ENCODE measurements at places on chromosomes 6 and 20. TPM values are rescaled to one million over a fixed set of nuclear protein-coding genes. Genes with fewer than 3 reads are reported as not detected.

Gene TGM2
- polyA plus RNA-seq, result 398 TPM

Gene NT5DC1
- polyA plus RNA-seq, result 23.2 TPM

Gene EPHA7
- not detected for polyA plus RNA-seq

Gene MCCD1
- not detected for polyA plus RNA-seq

Gene HLA-DQB1
- polyA plus RNA-seq, result not detected

Gene KCNK5
- not detected for polyA plus RNA-seq

Gene THBD
- 0.10 TPM for polyA plus RNA-seq

Gene SLC17A1
- polyA plus RNA-seq, result not detected

Gene MCHR2
- polyA plus RNA-seq, result not detected

Gene ARHGAP40
- not detected for polyA plus RNA-seq

Gene TRIM40
- not detected for polyA plus RNA-seq

Gene SLC22A16
- polyA plus RNA-seq, result not detected

DNA sequence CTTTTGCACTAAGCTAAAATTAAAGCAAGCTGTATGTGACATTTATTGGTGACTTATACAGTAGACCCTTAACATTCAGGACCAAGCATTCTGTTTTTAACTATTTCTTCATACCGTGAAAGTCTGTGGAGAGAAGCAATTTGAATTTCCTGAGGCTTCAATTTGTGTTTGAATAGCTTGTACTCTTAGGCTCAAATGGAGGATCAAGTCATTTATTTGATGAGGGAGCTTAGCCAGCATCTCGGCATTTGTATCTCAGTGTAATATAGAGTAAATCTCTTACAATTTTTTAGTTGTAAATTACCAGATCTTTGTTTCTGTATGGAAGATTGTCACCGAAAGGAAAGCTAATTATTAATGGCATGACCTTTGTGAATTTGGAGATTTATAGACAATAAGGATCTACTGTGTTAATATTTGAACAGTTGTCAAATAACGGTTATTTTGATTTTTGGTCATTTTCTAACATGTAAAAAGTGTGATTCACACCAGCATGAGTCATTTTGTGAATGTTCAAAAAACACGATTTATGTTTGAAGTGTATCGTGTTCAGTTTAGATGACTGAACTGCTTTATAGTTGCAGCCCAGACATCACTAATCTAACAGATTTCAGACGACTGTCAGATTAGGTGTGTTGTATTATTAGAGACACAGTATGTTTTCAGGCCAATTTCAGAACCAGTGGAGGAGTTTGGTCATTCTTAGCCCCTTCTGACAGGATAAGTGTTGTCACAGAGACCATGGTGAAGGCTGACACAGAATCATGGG is 332.9 kb downstream of the CDKAL1 start:
- DNase-seq, result no peak

- no peak for DNase-seq
Measured at GRCh38 chr6:71994705-71995271, 108.4 kb downstream of the RIMS1 start.

DNA sequence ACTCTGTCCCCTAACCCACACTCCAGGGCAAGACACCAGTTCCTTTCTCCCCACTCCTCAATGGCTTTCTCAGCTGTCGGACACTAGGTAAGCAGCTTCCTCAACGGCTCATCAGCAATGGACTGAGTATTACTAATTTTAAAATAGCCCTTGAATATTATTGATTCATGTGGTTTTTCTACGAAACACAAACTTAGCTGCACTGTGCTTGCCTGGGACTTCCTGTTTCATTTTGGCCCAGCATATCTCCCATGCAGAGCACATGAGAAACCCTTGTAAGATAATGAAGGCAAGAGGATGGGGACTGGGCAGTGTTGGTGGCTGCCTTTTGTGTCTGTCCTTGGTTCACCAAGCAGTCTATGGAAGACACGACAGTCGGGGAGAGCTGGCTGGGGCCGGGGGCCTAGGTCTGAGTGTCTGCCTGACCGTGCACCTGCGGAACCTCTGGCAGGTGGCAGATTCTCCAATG is 48.9 kb downstream of the RNASET2 start:
- no peak for DNase-seq

DNA sequence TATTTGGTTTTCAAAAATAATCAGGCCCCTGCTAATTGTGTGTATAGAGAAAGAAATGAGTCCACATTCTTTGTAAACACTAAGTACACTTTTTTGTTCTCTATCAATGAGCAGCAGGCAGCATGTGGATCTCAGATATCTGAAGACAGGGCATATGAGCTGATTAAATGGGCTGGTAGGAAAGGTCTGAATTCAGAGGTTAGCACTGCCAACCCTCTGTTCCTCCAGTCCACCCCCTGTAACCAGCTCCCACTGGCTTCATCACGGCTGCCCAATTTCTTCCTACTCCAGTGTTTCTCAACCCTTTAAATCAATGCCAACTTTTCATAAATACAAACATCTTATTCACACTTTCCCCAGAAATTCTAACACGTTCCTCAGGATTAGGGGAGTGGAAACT is 128.5 kb downstream of the TPBG start:
- no peak for DNase-seq

GRCh38 chr20:4905613-4906012 is 95.7 kb downstream of the SLC23A2 start:
- DNase-seq, result no peak

- DNase-seq, result no peak
Measured at GRCh38 chr6:97175806-97176205, 107.2 kb downstream of the MMS22L start.

DNA sequence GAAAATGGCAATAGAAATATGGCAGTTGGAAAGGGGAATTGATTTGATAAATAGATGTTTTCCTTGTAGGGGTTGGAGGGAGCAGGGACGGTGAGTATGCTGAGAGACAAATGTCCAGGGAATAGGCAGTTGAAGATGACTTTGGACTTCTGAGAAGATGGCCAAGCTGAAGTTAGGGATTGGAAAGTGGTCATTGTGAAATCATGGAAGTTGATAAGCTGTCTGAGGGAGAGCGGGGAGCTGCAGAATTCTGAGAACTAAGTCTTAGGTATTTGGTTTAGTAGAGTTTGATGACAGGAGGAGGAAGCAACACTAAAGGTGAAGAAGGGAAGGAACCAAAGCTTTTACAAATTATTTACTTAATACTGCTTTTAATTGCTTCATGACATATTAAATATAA is 15.1 kb downstream of the NDUFAF5 start:
- DNase-seq, result no peak

DNA sequence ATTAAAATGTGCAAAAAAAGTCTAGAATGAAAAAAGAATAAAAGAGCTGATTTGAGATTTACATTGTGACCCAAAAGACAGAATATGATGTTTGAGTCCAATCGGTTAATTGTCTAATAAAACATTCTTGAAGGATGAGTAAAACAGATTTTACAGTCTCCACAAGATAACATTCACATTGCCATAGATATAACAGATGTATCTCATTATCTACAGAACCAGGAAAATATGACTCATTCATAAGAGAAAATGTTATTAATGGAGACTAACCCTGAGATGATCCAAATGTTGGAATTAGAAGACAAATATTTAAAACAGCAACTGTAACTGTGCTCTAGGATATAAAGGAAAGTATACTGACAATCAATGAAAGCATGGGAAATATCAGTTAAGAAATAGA is 141.7 kb downstream of the RFX6 start:
- DNase-seq, result no peak

DNA sequence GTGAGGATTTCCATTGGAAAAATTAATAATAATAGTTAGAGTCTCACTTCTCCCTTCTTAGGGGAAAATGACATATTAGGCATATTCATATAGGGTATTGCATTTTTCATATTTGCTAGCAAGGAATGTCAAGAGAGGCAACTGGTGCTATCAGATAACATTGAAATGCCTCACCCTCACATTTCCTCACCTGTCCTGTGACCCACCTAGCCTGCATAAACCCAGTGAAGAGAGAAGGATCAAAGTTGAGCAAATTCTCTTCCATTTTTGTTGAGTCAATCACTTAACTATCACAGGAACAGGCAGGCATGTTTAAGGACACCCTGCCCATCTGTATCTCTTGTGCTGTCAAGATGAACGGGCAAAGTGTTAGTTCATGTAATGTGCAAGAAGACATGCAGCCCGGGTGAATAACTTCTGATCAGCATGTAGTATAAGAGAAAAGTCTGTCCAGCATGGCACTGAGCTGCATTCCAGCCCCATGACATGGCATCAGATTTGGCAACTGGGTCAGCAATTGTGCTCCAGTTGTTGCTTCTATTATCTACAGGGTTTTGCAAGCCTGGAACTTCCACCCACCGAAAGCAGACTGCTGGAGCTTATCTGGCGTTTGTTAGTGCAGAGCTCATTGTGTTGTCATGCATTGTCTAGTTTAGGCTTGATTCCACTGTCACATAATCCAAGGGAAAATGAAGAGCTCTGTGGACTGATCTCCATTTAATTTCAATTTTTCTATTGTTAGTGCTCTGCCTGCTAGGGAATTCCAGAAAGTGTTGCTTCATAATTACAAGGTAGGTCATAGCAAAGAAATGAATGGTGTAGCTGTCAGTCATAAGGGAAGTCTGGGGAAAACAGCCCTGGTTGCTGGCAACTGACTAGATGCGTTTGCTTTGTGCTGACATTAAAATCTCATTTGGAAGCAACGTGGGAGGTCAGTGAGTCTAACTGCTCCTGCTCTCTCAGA is 138.4 kb upstream of the TNFAIP3 start:
- DNase-seq, result peak; percentile 54

GRCh38 chr6:11912420-11912819 is 99.7 kb upstream of the HIVEP1 start:
- DNase-seq, result no peak

DNA sequence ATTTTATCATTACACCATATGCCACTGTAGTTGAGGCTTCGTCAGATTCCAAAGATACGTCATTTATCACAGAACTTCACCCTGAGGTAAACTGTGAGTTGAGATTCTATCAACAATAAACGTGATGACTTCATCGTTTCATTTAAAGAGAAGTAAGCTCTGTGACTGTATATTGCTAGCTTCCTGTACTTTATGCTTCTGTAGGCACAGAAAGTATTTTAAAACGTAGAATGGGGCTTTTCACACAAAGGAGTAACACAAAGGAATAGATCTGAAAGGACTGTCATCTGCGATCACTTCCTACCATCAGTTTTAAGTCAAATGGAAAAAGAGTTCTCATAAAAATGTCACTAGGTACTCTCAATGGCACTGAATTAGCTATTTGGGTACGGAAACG is 234.4 kb upstream of the MCHR2 start:
- no peak for DNase-seq

DNA sequence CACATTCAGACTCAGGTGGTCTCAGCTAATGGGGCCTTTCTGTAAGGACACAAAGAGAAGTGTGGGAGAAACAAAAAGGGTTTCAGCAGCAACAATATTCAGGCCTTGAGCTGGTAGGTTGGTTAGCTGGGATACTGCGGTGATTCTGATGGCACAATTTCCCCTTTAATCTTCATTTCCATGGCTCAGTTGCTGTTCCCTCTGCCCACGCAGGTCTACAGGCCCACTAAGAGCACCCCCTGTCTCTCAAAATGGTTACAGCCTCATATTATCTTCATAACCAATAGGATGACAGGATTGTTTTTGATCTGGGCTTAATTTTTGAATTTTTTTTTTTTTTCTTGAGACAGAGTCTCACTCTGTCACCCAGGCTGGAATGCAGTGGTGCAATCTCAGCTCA is 48.9 kb downstream of the MYB start:
- no peak for DNase-seq

DNA sequence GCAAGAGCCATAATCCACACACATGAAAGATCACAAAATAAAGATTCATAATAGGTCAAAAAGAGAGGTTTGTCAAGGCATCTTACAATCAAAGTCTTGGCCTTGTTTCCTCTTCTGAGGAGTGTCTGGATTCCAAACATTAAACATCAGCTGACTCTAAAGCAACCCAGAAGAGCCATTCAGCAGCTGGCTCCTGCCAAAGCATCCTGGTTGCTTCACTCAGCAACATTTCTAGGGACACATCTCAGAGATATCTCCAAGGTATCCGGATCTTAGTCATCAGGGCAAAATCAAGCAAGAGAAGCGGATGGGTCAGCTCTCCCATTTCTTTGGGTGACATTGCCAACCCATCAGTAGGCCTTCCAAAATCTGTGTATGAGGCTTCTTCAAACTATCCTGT is 139.6 kb downstream of the KIF6 start:
- no peak for DNase-seq

GRCh38 chr6:21436625-21437024 is 156.9 kb upstream of the SOX4 start:
- DNase-seq, result no peak

- DNase-seq, result no peak
Measured at GRCh38 chr20:15911581-15911980, 661.7 kb downstream of the KIF16B start.

DNA sequence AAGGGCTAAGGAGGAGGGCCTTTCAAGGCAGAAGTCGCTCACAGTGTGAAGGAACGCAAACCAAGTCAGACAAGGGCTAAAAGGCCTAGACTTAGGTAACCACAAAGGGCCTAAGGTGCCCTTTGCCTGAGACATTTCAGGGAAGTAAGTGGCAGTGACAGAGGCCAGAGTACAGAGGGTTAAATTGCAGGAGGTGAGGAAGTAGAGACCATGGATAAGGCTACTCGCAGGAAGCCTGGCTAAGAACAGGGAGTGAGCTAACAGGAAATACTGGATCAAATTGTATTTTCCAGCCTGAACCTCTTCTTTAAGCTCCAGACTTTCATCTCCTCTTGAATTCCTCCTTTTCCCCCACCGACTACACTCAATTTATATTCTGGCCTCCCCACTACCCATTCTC is 16.6 kb downstream of the ZHX3 start:
- no peak for DNase-seq

DNA sequence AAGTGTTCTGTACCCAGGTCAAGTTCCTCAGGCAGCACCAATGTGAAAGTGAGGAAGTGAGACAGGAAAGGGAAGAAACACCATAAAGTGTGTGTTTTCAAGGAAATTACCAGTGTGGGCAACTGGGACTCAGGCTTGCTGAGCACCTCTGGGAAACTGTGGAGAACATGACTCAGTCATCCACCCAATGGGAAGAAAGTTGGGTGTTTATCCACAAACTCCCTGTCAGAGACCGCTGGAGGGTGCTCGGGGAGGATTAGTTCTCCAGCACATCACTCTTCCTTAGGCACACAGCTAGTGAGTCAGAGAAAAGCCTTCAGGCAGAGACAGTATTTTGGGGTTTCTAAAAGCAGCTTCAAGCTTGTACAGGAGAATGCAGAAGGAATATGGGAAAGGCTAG is 93.6 kb downstream of the PCSK2 start:
- DNase-seq, result no peak

- no peak for DNase-seq
Measured at GRCh38 chr6:54758340-54758739, 88.2 kb upstream of the FAM83B start.

GRCh38 chr6:41652866-41653652 is 14.8 kb downstream of the MDFI start:
- no peak for DNase-seq

DNA sequence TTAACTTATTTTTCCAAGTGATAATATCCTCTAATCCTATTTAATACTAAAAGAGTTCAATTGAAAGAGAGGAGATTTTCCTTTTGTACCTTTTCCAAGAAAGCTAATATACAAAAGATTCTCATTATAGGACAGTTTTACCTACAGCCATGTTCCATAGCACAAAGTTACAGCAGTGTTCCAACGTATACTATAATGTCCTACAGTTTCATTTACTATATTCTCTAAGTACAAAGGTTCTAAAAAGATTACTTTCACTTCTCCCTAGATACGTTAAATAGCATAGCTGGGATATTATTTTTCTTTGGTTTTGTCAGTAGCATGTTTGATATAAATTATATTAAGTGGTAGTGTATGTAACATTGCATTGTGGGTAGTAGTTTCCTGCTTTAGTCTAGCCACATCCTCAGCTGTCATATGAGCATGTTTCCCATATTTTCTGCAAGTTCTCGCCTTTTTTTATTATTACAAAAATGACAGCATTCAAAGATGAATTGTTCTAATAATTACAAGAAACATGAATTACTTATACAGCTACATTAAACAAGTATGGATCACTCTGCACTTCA is 4.4 kb upstream of the RUNX2 start:
- DNase-seq, result no peak

Data from AG04450 (cell line).